Erythroblast (primary cell): ENCODE measurements at places on chromosomes 12 and 14.

- DNase-seq, result no peak
Measured at GRCh38 chr14:61255968-61256367, 25.2 kb downstream of the TMEM30B start.

GRCh38 chr12:41731691-41732090 lies 413.0 kb downstream of the GXYLT1 start:
- no peak for DNase-seq

- DNase-seq, result no peak
Measured at GRCh38 chr12:111105294-111105693, 184.9 kb upstream of the MYL2 start.

DNA sequence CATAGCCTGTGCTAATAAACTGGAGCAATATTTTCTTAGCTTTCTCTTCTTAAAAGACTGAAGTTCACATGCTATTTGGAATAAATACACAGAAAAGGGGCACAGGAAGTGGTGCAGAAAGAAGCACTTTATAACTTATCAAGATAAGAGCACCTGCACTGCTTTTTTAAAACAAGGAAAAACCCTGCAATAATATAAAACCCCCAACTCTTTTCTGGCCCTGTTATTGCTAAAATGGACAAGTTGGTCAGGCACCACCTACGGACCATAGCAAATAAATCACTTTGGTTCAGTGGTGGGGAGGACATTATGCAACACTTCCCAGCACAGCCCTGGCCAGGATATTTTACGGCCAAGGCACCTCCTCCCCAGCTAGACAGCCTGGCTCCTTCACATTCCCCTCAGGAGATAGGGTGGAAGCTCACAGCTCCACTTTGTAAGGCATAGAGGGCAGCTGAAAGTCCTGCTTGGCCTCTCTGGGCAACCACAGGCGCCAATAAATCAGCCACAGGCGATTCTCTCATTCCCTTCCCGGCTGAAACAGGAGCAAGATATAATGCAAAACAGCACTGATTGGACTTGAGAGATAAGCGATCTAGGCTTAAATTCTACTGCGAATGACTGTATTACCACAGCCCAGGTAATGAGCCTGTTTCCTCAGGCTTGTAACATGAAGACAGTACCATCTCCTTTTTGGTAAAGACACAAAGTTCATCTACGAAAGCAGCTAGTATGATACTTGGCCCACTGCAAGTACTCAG lies 2.0 kb downstream of the ZBTB25 start:
- no peak for DNase-seq

- DNase-seq, result no peak
Measured at GRCh38 chr12:107748472-107748871, 12.5 kb downstream of the PRDM4 start.

GRCh38 chr12:1552911-1553491 lies 41.4 kb downstream of the FBXL14 start:
- no peak for DNase-seq

GRCh38 chr14:38122241-38122640 lies 85.5 kb upstream of the SSTR1 start:
- DNase-seq, result no peak

- DNase-seq, result no peak
Measured at GRCh38 chr12:4813741-4814140, 93.5 kb downstream of the GALNT8 start.

- peak; percentile 83 for DNase-seq
Measured at GRCh38 chr12:71755146-71755892, 656 bp downstream of the RAB21 start.

- no peak for DNase-seq
Measured at GRCh38 chr12:122845865-122846621, 10.8 kb downstream of the HIP1R start.

GRCh38 chr14:95547272-95547625 lies 12.4 kb downstream of the GLRX5 start:
- DNase-seq, result no peak

DNA sequence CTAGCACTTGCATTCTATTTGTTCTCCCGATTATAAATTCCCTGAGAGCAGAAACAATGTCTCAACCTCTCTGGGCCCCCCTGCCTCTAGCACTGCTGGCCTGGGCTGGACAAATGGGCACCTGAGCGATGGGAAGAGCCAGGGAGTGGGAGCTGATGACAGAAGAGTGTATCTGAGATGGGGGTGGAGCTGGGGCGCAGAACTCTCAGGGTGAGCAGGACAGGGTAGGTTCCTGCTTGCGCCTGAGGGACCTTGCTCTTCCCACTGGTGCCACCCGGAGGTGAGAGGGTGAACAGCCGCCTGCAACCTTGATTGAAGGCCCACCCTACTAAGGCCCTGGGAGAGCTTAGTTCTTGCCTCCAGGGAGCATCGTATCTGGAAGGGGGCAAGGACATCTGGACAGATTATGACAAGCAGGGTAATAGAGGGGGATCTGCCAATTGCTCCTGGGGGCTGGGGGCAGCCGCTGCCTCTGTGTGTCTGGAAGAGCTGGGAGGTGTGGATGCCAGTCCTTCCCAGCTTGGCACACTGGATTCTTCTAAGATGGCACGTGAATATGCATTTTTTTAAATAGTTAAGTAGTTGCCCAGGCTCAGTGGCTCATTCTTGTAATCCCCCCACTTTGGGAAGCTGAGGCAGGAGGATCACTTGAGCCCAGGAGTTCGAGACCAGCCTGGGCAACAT lies 43.0 kb upstream of the TSPAN9 start:
- peak; percentile 51 for DNase-seq

DNA sequence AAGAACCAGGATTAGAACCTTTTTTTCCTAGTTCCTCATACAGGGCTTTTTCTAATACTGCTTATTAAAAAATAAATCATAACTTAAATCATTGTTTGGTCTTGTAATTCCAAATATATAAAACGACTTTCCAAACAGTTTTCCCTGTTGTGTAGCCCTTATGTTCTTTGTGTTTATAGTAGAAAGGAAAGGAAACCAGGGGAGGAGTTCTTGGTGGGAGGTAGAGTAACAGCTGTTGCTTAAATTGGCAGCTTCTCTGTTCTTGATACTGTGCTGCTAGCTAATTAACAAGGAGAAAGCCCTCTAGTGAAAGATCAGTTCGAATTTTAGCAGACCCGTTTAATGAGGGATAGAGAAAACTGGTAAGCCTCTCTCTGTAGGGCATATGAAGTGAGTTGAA lies 15.0 kb downstream of the SRP54 start:
- no peak for DNase-seq

- DNase-seq, result no peak
Measured at GRCh38 chr14:36293824-36294223, 26.6 kb downstream of the MBIP start.

DNA sequence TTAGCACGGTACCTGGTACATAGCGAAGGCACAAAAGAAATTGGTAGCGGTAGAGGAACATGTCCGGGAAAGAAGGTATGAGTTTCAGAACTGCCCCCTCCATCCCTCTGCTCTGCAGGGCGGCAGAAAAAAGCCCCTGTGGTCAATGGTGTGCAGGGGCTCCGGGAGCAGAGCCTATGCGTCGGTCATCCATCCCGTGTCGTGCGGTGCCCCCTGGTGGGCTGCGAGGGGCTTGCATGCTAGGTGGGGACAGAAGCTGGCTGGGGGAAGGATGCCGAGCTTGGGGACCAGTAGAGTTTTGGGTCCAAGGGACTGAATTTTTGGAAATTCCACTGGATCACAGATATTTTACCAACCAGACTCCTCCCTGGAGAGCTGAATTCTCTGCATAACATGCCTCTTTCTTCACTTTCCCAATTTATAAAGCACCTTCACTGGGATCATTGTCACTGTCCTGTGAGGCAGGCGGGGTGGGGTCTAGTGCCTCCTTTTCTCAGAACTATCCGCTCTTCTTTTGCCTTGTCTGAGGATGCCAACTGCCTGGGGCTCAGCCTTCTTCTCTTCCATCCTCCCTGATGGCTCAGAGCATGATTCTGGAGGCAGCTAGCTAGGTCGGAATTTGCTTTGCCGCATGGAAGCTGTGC lies 148.7 kb downstream of the SMOC1 start:
- peak; percentile 43 for DNase-seq

DNA sequence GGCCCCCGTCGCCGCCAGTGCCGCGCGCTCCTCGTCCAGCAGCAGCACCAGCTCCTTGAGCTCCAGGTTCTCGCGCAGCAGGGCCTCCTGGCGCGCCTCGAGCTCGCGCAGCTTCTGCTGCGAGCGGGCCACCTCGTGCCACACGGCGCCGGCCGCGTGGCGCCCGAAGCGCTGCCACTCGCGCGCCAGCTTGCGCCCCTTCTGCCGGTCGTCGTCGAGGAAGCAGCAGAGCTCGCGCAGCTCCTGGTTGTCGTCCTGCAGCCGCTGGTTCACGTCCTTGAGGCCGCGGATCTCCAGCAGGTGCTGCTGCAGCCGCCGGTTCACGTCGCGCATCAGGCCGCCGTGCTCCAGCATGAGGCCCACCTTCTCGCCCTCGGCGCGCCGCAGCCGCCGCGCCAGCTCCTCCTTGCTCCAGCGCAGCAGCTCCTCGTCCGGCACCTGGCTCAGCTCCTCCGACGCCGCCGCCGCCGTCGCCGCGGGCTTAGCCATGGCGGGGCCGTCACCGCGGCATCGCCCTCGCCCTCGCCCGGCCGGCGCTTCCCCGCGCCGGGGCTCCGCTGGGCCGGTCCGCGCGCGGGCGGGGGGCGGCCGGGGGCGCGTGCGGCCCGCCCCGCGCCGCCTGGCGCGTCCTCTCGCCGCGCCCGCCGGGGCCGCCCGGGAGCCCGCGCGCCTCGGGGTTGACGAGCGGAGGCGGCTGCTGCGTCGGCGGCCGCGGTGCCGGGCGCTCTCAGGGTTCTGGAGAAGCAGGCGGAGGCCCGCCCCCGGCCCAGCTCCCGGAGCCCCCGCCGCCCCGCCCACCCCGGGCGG lies at the start of gene CCDC85C:
TSS of gene CCDC85C (minus strand) at position 737 of the 807 bp plus-strand sequence. CDS start at position 489, 248 bp downstream.
- DNase-seq, result peak; percentile 27

- DNase-seq, result no peak
Measured at GRCh38 chr14:75566321-75566720, 12.1 kb upstream of the FLVCR2 start.
